ENCODE measurements at places on chromosomes 7 and 10.

- DNase-seq: no peak
Observed at GRCh38 chr10:117271427-117271826, 30.5 kb downstream of the SLC18A2 start.

GRCh38 chr7:1752771-1753563 is 82.9 kb downstream of the ELFN1 start:
- DNase-seq: peak; percentile 56

DNA sequence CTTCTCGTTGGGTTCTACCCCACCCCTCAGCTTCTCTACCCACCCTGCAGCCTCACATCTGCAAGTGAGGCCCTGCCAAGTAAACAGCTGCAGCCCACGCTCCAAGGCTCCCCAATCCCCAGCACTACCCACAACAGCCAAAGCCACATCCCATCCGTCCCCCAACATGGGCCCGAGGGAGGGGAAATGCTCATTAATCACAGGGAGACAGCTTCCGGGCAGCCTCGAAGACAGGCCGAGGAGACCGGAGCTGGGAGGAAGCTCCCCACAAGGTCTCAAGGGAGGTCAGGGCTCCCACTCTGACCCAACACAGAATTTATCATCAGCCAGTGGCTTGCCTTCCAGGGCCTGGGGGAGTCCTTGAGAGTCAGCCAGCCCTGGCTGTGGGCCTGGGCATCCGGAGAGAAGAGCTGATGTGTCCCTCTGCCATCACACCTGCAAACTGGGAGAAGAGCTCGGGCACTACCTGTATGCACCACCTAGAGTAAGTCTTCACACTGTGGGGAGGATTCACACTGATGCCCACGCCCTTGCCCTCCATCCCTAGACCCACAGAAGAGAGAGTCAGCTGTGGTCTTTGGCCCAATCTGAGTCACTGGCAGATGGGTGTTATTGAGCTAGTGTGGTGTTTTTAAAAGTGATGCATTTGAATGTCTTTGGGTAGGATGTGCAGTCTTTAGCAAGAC is 115.5 kb upstream of the ZMIZ1 start:
- DNase-seq: no peak

DNA sequence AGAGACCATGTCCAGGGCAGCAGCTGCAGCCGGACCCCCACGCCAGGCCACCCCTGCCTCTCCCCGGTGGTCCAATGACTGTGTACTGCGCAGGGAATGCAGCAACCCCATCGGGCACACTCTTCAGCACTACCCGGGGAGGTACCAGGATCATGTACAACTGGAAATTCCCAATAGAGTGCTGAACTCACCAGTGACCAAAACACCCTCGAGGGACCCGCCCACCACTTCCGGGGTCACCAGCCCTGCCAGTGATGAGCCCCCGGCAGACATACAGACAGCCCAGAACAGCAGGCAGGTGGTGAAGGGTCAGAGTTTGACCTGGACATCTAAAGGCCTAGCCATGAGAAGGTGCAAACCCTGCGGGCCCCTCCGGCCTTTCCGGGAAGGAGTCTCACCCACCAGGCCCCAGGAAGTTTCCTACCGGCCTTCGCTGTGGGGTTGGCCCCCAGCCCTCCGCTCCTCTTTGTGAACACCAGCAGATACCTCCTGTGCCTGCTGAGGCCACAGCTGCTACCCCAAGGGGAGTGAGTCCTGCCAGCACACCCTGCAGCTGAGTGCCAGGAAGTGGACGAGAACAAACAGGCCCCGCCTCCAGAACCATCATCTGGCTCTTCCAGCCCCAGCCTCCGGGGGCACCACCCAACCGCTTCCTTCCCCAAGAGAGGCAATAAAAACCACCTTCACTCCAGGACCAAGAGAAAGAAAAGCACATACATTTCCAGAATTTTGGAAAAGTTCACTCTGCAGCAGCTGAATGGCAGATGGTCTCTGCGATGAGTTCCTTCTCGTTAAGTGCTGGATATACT is 5.0 kb upstream of the ANKRD61 start:
- DNase-seq: no peak

DNA sequence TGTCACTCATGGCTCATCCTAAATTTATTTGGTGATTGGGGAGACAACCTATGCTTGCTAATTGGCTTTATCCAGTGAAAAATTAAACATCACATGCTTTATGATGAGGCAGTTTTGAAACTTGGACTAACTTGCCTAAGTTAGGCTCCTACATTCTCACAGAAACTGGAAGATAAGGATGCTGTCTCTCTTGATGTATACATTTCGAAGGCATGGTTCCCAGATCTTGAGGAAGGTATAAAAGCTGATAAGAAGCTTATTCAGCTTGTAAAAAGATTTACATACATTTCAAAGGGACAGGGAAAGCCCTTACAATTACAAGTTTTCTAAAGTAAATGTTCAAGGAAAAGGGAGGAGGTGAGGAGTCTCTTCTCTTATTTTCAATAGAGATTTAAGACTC is 561.7 kb downstream of the IPMK start:
- DNase-seq: no peak

- no peak for DNase-seq
Observed at GRCh38 chr10:17607060-17607459, 10.1 kb downstream of the HACD1 start.

DNA sequence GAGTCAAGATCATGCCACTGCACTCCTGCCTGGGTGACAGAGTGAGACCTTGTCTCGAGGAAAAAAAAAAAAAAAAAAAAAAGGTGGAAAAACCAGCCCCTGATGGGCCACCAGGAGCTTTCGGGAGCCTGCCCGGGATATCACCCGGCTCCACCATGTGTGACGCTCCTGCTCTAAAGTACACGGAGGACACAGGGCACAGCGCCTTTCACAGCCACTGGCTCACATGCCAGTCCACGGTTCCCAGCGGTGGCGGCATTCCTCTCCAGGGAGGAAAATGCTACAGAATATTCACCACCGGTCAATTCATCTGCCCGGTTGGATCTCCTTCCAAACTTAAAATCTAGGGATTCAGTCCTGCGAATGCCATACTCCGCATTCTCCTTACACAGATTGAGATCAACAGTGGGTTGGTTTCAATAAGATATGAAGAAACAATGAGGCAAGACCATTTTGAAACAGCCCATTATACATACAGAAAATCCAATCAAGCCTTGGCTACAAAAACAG is 81.2 kb downstream of the CTBP2 start:
- no peak for DNase-seq

DNA sequence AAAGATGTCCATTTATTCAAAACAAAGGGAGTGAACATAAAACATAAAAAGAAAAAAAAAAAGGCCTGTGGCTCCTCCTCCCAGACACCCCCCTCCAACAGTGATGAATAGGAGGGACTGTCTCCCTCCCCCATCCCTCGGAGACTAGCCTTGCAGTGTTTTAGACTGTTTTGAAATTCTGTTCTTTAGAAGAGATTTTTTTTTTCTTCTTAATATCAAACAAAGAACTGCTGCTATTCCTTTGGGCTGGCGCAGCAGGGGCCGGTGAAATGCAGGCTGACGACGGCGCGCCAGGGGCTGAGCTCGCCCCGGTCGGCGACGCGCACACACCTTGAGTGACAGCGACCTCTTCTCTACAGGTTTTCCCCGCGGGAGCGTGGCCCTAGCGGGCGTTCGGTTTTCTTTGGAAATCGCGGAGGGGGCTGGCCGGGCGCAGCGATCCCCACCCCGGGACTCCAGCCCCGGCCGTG is at the start of gene LANCL2:
LANCL2 (plus strand) TSS at position 133 of the 470 bp plus-strand sequence. CDS start 689 bp downstream, outside the sequence.
- no peak for DNase-seq

DNA sequence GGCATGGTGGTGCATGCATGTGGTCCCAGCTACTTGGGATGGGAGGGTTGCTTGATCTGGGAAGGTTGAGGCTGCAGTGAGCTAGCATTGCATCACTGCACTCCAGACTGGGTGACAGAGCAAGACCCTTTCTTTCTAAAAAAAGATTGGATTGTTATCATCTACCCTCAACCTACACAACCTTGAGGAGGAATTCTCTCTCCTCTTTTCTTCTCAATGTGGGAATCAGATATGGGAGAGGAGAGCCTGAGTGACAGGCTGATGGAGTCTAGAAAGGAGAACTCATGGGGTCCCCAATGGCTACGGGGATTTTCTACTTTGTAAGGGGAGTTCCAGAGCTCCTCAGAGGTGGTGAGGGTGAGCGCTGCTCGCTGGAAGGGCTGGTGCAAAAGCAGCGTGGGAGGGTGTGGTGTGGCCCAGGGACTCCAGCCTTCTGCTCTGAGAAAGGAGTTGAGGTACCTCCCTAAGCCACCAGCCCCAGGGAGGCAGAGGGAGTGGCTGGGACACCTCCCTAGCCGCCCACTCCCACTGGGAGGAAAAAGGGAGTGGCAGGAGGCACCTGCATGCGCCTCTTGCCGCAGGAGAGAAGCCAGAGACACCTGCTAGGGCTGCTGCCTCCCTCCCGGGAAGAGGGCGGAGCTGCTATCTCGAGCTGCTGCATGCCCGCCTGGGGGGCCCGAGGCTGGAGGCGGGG is 48.4 kb downstream of the GATA3 start:
- peak; percentile 8 for DNase-seq

DNA sequence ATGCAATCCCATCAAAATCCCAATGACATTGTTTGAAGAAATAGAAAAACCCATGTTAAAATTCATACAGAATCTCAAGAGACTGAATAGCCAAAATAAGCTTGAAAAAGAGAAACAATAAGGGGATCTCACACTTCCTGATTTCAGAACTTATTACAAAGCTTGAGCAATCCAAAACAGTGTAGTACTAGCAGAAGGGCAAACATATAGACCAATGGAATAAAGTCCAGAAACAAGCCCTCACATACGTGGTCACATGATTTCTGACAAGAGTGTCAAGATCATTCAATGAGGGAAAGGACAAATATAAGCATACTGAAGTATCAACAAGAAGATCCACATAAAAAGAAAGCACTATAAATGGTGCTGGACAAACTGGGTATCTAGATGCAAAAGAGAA is 31.9 kb downstream of the MICU1 start:
- no peak for DNase-seq

DNA sequence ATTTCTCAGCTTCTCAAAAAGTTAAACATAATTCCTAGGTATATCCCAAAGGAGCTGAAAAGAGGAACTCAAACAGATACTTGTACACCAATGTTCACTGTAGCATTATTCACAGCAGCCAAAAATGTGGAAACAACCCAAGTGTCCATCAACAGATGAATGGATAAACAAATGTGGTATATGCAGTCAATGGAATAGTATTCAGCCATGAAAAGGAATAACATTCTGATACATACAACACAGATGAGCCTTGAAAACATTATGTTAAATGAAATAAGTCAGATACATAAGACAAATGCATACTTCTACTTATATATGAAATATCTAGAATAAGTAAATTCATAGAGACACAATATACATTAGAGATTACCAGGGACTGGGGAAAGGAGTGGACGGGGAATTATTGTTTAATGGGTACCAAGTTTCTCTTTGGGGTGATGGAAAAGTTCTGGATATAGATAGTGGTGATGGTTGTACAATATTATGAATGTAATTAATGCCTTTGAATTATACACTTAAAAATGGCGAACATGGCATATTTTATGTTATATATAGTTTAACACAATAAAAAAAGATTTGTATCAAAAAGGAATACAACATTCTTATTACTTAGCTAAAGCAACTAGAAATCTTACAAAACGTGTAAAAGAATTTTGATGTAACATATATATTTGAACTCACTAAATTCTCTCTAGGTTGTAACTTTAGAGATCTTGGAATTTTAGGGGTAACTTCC is 15.0 kb downstream of the PEX1 start:
- no peak for DNase-seq

- no peak for DNase-seq
Observed at GRCh38 chr7:1752111-1752510, 82.0 kb downstream of the ELFN1 start.

DNA sequence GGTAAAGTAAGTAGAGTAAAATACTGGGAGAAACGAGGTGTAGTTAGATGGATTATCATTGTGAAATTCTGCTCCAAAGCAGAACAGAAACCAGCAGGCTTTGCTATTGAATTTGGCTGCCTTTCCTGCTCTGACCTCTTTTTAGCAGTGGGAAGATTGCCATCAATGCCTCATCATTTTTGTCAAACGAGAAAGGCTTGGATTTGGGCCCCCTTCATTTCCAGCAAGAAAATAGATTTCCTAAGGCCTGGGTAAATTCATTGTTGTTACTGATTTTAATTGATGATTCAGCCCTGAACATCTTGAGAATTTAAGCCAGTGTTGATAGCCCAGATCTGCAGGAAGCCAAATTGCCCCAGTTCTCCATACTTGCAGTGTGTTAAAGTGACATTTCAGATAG is 35.2 kb upstream of the ASAH2 start:
- no peak for DNase-seq

DNA sequence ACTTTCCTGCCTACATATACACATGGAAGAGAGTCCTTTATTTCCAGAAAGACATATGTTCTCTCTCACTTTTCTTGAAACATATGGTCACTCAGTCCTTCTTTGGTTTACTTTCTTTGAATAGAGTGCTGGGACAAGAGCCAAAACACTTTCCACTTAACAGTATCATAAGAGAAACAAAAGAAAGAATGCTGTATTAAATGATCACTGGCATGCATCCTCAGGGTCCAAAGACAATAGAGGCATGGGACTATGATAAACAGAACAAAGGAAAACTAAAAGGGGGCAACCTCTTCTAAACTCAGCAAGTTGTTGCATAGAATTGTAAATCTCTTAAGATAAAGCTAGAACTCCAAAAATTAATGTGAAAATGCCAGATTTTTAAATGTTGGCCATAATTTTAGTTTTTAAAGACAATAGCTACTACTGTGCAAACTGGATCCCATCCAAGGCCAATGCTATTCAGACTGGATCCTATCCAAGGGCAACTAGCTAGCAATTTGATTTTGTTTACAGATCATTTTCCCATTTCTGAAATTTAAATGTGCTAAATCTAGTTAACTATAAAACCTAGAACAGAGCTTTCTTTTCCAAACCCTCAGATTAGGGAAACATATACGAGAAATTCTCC is 687.5 kb downstream of the SORCS3 start:
- DNase-seq: no peak

- DNase-seq: no peak
Observed at GRCh38 chr7:70380421-70381015, 751.4 kb upstream of the GALNT17 start.

GRCh38 chr10:119478811-119479341 is 63.6 kb downstream of the RGS10 start:
- DNase-seq: no peak

DNA sequence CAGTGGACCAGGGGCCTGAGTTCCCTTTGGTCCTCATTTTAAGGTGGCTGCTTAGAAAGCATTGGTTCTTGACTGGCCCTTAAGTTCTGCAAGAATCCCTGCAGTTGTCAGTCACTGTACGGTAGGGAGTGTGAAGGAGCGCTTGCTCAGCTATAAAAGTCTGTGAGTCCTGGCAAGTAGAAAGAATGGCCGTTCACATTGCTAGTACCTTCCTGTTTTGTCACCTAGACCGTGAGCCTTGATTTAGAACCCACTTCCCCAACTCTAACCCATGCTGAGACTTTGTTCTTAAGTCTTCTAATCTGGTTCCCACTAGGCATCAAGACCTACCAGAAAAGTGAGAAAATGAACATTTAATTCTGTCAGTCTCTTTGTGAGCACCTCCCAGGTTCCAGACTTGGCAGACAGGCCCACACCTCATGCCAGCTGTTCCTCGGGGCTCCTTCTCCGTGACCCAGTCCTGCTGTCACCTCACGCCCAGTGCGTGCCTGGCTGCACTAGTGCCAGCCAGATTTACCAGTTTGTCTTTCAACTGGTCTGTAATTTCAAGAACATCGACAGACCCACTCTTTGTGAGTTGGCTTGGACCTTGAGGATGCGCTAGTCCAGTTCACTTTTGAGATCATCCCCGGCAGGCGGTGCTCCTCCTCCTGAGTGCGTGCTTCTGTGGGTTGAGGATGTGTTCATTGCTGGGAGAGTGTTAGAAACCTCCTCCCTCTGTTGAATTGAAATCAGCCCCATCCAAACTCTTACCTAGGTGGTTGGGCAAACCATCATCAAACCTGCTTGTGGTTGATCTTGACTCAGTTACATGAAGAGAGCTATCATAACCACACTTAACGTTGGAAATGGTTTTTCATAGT is 78.5 kb downstream of the SHH start:
- no peak for DNase-seq

All from GM12864 (cell line).